ENCODE measurements at places on chromosomes 3 and 15.

DNA sequence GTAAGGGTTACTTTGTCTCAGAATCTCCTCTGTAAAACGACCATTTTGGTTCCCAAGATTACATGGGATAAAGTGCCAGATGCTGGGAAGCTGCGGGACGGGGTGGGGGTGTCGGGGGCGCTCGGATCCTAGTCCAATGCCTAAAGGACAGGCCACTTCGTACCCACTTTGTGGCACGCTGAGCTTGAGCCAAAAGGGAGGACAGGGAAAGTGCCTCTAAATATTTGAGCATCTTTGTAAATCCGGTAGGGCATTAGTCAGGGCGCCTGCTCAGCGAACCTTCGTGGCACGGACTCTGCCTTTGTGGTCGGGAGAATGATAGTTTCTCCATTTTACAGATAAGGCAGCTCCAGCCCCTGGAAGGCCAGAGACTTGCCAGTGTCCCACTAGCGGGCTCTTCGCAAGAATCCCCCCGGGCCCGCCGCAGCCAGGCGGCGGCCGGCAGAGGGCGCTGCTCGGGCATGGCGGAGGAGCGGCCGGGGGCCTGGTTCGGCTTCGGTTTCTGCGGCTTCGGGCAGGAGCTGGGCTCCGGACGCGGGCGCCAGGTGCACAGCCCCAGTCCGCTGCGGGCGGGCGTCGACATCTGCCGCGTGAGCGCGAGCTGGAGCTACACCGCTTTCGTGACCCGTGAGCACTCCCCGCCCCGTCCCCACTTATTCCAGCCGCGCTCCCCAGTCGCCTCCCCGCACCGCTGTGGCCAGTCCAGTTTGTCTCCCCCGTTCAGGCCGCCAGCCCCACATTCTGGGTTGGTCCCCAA is 1.8 kb downstream of the RCCD1 start:
- no peak for DNase-seq

DNA sequence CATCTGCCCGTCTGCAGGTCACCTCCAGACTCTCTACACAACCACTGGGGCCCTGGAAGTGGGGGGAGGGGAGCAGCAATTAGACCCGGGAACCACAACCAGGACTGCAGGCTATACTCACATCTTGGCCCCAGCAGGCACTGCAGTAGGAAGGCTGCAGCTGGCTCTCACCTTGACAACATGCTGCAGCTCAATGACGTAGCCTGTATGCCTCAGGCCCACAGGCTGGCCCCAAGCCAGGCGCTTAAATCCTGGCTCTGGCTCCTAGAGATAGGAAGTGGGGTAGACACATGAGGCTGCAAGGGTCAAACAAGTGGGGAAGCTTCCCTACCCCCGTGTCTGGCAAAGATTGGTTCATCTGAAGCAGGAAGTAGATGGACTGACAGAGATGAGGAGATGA is 4.6 kb upstream of the QRICH1 start:
- no peak for DNase-seq

DNA sequence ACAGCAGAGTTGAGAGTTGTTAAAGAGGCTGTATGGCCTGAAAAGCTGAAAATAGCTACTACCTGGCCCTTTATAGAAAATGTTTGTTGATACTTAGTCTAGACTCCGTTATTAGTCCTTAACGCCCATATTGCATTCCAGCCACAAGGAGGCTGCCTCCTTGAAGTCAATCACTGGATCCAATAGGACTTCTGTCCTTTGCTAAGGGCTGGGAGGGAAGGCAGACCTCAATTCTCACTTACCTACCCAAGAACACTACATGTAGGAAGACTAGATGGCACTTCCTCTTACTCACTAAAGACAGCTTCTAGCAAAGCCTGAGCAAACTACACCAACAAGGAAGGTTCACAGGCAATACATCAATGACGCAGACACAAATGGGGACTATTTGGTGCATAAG is 139.5 kb upstream of the HACD2 start:
- no peak for DNase-seq

DNA sequence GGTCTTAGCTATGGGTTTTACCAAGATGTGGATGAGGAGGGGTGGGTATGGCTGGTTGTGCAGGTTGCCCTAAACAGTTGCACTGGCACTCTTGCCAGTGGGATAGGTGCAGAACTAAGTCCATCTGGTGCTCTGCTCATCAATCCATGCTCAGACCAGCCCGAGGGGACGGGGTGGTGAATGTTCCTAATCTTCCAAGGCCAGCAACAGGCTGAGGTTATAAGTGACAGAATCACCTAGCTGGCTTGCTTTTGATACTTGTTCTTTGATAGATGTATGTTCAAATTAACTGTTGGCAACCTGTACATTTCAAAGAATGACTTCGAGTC is 53.5 kb upstream of the CCR2 start:
- DNase-seq: no peak

DNA sequence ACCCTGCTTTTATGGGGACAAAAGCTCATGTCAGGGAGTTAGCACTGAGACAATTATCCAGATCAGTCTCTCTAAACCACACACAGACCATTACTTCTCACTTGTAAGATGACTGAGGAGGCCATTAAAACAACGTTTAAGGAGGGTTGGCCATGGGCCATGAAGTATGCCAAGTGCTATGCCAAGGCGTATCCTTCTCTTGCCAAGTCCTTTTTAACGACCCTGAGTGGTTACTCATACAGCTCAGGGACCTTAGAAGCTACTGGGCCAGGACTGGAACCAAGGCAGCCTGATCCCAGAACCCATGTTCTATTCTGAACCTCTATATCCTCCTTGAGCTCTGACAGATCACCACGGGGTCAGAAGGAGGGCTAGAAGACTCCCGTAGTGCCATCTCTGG is 50.0 kb downstream of the NMNAT3 start:
- DNase-seq: no peak

- DNase-seq: no peak
Observed at GRCh38 chr3:60636846-60637245, 614.4 kb downstream of the FHIT start.

DNA sequence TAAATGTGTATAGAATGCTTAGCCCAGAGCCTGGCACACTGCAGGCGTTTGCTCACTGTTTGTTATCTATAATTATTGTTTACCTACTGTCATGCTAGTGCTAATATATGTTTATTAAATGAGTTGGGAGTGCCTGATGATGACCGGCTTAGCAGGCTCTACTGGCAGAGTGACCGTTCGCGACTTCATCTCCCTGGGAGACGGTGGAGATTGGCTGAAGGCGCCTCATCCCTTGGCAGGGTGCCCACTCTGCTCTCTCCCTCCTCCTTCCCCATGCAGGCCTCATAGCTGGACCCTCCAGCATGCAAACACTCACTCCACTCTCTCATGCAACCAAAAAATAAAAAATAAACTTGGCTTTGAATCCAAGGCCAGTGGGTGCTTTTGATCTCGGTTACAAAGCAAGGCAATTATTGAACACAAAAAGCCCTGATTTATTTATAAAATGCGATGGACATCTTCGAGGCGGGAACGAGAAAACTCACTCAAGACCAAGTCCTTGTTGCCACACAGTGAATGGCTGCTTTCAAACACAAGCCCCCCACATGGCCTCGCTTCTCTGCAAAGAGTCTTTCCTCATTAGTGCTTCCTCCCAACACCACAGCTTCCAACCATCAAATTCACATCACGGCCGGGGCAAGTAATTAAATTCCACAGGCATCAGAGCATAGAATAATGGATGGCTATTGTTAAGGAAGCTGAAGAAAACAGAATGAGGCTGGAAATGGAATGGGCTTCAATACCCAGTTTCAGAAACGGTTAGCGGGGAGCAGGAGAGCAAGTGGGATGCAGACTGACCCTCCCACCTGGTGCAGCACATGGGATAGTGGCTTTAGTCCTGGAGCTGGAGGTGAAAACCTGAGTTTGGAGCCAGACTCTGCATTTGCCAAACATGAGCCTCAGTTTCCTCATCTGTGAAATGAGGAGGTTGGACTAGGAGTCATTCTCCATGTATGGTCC is 135.7 kb upstream of the RAD18 start:
- DNase-seq: peak; percentile 13

DNA sequence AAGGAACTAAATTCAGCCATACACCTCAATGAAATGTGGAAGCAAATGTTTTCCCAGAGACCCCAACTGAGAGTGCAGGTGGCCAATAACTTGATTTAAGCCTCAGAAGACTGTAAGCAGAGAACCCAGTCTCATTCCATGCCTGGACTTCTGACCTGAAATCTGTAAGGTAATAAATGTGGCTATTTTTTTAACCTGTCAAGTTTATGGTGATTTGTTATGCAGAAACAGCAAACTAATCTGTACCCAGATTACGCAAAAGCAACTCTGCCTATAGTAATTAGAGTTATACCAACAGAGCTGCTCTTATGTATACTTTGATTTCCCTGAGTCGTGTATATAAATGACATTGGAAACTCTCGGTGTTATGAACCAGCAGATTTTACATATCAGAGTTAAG is 534.0 kb upstream of the NAALADL2 start:
- no peak for DNase-seq

GRCh38 chr3:194715022-194715800 is 29.5 kb downstream of the FAM43A start:
- no peak for DNase-seq

DNA sequence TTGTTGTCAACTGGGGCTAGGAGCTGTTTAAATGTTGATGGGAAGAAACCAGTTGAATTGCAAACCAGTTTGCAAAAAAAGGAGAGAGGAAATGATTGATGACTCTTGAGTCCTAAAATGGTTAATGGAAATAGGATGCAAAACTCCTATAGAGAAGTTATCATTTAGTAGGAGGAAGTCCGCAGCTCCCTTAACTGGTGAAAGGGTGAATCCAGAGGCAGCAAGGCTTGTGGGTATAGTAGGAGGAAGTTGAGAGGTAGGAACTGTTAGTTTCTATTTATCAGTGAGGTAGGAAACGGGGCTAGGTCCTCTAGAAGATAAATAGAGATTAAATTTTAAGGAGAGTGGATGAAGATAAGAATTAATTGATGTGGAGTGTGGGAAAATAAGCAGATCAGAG is 15.4 kb downstream of the IREB2 start:
- no peak for DNase-seq

- DNase-seq: no peak
Observed at GRCh38 chr3:120212505-120212904, 72.5 kb downstream of the GPR156 start.

GRCh38 chr3:4309491-4310128 is 6.4 kb downstream of the SETMAR start:
- no peak for DNase-seq

DNA sequence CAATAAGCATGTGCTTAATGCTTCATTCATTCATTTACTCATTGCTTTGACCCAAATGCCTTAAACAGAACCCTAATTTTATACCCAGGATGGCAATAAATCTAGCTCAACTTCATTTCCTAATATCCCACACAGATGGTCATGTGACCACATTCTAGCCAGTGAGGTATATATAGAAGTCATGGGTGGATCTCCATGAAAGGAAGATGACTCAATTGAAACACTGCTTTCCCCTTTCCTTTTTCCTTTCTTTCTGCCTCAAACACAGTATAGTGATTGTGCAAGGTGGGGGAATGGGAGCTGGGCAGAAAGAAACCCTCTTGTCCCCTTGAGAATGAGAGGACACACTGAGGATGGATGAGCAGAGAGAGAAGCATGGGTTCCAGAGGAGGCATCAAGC is 183.5 kb upstream of the PRICKLE2 start:
- no peak for DNase-seq

All from brain pericyte (primary cell).